ENCODE measurements at places on chromosomes 2 and 18.

DNA sequence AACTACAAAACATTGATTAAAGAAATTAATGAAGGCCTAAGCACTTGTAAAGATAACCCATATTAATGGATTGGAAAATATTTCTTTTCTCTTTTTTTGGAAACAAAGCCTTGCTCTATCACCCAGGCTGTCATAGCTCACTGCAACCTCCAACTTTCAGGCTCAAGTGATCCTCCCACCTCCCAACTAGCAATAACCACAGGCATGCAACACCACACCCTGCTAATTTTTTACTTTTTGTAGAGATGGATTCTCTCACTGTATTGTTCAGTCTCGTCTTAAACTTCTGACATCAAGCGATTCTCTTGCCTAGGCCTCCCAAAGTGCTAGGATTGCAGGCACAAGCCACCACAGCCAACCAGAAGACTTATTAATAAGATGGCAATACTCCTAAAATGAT is 73.4 kb upstream of the NDUFV2 start:
- no peak for DNase-seq

GRCh38 chr2:136310797-136311603 is 193.1 kb upstream of the CXCR4 start:
- DNase-seq, result no peak

DNA sequence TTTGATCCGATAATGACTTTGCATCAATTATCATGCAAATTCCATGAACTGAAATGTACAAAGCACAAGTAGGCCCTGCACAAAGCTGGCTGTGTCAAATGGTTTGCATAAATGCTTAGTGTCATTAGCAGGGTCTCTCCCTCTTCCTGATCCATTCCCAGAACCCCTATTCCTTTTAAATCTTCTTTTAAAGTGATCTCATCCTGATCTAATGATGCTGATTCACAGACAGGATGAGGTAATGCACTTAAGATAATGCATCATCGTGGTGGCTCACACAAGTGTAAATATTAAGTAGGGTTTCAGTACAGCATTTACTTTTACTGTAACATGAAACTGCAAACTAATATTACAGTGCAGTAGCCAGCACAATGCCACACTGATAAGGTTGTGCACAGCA is 304.8 kb upstream of the SOX11 start:
- DNase-seq, result no peak

GRCh38 chr18:43265465-43265864 is 11.8 kb downstream of the SYT4 start:
- no peak for DNase-seq

DNA sequence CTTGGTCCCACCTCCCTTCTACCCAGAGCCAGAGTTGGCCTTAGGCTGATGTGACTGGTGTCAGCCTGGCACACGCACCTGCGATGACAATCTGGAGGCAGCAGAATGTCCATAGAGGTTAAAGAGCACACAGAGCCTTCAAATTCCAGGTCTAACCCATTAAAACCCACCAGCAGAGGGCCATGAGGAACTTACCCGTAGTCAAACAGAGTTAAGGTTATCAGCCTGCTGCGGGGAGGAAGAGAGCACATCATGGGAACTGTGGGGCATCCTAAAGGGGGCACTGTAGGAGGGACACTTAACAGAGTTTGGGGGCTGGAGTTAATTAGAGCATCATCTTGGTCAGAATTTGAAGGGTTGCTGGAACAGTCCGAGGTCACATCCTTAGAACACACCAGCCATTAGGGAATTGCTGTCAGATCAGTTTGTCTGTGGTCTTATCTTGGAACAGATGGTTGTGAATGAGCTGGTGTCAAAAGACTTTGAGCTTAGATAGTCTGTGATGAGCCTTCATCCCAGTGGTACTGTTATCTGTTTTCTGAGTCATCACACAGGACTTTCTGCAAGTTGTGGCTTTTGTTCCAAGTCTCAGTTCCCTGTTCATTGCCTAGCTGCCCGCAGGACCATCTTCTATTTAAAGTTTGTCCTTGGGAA is 248.6 kb downstream of the LOXHD1 start:
- no peak for DNase-seq

DNA sequence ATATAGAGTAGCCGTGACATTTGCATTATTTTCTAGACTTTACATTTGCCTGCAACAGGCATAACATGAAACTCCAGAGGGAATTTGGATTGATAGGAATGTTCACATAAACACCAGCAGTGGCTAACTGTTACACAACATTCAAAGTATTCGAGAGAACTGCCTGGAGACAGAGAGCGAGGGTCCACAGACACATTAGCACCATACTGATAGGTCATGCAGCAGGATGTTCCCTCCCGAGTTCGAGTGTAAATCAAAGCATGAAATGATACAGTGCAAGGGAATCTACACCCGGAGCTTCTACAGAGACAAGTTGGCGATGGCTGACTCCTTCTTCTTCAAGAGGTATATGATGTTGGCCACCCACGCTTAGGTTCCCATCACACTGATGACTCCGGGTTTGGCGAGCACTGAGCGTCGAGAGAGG is 89.5 kb downstream of the COL6A3 start:
- DNase-seq, result no peak

DNA sequence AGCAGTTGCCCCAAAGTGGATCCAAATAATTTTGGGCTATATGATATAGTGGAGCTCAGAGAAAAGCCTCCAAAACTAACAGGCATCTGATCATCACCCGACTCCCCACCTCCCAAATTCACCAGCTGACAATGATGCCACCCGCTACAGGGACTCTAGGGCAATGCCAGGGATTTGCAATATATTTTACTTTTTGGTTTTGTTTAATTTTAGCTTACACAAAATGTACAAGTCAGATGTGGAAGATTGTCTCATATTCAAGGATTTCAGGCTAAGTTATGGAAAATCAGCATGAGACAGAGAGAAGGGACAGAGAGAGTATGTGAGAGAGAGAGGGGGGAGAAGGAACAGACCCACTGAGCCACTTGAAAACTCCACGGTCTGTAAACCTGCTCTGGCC is 187.4 kb downstream of the TMEM247 start:
- no peak for DNase-seq

GRCh38 chr18:5315838-5316237 is 20.3 kb upstream of the ZBTB14 start:
- DNase-seq, result no peak

DNA sequence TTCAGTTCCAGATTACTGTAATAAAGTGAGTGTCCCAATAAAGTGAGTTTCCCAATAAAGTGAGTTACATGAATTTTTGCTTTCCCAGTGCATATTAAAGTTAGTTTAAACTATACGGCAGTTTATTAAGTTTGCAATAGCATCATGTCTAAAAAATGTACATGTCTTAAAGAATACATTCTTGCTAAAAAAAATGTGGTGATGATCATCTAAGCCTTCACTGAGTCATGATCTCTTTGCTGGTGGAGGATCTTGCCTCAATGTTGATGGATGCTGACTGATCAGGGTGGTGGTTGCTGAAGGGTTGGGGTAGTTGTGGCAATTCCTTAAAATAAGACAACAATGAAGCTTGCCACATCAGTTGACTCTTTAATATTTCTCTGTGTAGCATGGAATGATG is 664.2 kb downstream of the TDRD15 start:
- DNase-seq, result no peak

- no peak for DNase-seq
Observed at GRCh38 chr2:216317831-216318520, 54.3 kb downstream of the MARCHF4 start.

DNA sequence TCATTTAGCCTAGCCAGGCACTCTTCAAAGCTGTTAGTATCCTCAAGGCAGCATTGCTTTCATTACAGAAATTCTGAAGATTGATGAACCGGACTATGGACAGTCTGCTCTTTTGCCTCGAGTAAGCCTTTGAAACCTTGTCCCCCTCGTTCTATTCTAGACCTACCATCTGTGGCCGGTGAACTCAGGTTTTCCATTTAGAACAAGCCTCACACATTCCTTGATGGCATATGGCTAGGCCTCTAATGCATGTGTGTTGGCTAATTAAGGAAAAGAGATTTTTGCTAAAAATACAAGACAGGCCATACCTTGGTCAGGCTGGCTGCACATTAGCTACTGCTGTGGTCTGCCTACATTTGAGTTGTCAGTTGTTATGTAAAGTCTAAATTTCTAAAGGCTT is 111.8 kb downstream of the CERS6 start:
- no peak for DNase-seq

DNA sequence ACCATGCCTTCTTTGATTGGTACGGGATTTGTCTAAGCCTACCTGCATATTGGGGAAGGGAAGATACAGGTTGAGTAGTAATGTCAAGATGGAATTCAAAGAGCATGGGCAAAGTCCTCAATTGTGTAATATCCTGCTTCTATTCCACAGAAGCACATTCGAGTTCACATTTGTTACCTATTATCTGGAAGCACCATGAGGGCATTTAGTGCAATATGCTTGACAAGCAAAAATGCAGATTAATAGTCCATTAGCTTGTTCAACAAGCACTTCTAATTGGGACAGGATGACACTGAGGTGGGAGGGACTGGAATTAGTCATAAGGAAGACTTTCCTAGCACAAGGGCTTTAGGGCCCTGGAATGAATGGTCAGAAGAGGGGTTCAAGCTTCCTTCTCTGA is 40.5 kb downstream of the MYO5B start:
- no peak for DNase-seq

DNA sequence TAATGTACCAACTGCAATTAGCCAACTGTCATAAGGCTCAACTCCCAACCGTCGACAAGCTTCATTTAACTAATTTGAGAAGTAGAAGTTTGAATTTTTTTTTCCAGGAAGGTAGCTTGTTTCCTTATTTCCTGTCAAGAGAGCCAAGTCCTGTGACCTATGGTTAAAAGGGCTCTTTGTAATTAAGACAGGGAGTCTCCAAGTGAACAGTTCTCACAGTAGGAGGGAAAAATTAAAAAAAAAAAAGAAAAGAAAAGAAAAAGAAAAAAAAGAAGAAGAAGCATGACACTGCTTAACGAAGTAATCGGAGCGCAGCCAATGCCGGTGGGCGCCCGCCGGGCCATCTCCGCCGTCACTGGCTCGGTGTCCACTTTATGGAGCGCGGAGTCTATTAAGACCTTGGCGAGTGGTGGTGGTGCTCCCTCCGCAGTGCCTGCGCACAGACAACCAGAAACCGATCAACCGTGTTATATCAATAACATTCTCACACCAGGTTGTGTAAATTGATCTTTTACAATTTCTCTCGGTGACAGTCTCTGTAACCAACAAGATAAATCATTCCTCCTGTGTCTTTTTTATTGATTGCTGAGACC is 197.2 kb upstream of the POU3F3 start:
- no peak for DNase-seq

GRCh38 chr2:177675350-177675821 is 282.8 kb downstream of the AGPS start:
- DNase-seq, result no peak

DNA sequence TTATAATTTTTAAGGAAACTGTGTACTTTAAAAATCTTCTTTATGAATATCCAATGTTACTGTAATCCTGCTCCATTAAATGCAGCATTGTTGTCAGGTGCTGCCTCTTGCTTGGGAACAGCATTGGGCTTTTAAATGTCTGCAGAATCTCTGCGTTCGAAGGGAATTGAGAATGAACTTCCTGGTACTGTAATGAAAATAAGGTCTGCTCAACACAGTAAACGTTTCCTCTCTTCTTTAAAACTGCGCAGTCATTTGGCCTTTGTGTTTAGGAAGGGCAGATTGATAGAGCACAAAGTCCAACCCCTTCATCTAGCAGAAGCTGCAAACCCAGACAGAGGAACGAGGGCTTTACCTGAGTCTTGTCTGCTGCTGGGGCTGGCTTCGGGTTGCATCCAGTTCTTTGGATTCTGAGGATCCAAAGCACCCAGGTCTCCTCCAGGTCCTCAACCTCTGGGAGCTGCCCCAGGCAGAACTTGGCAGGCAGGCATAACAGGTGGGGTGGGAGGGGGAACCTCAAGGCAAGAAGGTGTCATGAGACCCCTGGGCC is 104.5 kb downstream of the UGGT1 start:
- DNase-seq, result no peak

DNA sequence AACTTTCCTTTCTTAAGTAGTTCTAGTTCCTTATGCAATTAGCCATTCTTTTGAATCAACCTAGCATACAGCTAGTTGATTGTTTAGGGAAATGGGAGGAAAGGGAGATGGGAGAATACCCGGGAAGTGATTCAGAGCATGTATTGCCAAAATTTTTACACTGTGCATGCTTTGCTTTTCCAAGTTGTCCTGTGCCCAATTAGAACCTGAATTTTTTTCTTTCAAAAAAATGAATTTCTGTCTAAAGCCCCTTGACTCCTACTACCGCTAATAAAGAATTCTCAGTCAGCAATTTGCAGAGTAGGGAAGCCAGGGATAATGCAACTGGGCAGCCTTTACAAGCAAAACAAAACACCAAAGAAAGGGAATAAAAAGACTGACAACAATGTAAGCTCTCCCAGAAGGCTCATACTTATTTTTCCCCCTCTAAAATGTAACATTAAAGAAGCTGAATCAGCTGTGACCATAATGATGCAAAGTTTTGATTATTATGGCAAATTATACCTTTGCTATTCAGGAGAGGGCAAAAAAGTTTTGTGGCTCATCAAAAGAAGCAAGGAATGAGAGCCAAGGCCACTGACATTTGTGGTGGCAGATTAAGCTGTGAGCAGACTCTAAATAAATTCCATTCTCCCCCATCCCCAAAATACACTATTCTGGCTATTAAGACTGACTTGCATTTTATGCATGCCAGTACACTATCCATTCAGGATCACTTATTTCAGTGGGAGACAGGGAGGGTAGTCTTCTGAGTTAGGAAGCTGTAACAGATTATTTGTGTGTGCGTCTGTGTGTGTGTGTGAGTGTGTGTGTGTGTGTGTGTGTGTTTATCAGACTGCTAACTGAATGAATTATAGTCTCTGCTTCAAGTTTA is 174.3 kb downstream of the ERBB4 start:
- no peak for DNase-seq
